ENCODE measurements at places on chromosomes 3 and 15.

DNA sequence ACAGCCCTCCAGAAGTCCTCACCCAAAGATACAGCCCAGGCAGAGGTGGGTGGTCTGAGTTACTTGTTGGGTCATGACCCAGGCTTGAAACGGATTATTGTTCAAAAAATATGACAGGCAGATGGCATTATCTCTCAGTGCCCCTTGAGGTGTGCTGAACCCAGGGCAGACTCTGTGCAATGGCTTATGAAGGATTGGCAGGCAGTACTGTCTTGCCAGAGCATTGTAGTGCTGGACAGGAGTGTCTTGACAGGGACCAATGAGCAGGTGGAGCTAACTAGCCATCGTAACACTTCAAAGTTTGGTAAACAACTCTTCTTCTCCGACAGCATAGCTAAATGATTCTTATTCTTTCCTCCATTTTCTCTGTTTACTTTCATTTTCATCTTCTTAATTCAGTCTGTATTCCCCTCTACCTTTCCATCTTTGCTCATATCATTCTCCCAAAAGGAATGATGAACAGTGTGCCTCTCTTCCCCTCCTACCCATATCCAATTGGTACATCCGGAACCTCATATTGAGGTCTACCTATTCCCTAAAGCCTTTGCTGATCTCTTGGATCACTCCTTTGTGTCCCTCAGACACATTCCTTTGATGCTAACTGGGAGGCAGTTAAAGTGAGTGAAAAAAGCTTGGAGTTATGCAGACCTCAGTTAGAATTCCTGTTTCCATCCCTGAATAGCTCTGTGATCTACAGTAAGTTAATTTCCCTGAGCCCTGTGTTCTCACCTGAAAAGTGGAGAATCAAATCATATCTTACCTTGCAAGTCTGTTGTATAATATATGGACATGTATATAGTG, 2.6 kb upstream of the IL20RB start:
- no peak for DNase-seq

- no peak for DNase-seq
Measured at GRCh38 chr3:164371681-164372080, 706.6 kb downstream of the SI start.

DNA sequence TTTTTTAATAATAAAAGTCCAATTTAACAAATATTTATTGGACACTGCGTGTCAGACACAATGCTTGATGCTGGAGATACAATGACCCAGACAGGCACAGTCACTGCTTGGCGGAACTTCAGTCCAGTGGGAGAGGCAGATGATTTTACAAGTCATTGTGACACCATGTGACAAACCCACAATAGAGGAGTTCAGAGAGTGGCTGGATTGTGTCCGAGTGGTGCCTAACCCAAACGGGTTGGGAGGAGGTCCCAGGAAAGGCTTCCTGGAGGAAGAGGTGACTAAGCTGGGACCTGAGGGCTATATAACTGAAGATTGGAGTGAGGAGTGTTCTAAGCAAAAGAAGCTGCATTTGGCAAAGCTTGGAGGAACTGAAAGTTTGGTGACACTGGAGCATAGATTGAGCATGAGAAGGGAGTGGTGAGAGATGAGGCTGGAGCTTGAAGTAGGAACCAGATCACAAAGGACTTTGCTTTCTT, 41.4 kb downstream of the CRTC3 start:
- DNase-seq = no peak

DNA sequence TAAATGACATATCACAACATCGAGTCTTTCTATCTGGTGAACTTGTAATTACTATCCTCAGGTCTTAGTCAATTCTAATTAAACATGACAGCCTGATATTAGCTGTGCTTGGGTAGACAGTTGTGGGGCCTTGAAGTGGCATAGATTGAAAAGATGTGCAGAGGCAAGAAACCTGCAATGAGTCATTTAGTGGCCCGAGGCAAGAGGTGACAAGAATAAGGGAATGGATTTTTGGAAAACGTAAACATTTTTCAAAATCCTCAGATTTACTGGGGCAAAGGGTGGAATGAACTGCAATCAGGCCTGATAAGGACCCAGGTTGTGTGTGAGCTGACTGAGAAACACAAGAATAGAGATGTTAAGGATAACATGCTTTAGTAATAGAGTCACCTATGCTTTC, 29.5 kb upstream of the ULK4 start:
- DNase-seq = no peak

GRCh38 chr15:100438570-100438969, 90.2 kb downstream of the CERS3 start:
- DNase-seq = no peak

- no peak for DNase-seq
Measured at GRCh38 chr3:168645180-168645579, 549.5 kb upstream of the GOLIM4 start.

- DNase-seq = no peak
Measured at GRCh38 chr3:113166719-113167492, 44.5 kb upstream of the BOC start.

- DNase-seq = no peak
Measured at GRCh38 chr15:38687340-38687739, 122.7 kb upstream of the RASGRP1 start.

DNA sequence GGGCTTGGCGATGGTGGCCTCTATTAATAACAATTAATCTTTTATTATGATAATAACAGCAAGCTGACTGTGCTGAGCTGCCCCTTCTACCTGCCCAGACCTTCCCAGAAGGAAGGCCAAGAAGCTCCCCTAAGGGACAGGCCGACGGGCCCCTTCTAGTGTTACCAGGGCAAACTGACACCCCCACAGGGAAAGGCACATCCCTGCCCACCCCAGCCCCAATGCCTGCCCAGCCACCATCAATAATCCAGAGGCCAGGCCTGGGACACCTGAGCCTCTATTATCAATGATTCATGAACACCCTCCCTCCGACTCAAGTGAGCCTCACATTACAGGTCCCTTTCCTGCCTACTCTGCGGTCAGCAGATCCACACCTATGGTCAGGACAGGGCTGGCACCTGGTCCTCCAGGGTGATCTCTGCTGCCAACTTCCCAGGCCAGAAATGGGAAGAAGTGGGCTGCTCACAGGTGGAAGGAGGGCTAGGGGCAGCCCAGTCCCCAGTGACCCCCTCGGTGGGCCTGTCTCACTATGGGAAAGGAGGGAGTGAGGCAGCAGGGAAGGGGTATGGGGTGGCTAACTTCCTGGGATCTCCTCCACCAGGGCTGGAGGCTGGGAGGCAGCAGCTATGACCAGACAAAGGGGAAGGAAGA, 1.8 kb downstream of the TWF2 start:
- DNase-seq = no peak

GRCh38 chr15:72092006-72092405, 25.9 kb downstream of the MYO9A start:
- no peak for DNase-seq

GRCh38 chr3:71111784-71112440, 471.6 kb downstream of the FOXP1 start:
- no peak for DNase-seq

DNA sequence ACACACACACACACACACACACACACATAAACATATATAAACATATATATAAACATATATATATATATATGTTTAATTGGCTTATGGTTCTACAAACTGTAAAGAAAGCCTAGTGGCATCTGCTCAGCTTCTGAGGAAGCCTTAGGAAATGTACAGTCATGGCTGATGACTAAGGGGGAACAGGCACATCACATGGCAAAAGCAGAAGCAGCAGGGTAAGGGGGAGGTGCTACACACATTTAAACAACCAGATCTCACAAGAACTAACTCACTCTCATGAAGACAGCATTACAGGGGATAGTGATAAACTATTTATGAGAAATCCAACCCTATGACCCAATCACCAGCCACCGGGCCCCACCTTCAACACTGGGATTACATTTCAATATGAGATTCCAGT, 922.9 kb downstream of the SI start:
- DNase-seq = no peak

DNA sequence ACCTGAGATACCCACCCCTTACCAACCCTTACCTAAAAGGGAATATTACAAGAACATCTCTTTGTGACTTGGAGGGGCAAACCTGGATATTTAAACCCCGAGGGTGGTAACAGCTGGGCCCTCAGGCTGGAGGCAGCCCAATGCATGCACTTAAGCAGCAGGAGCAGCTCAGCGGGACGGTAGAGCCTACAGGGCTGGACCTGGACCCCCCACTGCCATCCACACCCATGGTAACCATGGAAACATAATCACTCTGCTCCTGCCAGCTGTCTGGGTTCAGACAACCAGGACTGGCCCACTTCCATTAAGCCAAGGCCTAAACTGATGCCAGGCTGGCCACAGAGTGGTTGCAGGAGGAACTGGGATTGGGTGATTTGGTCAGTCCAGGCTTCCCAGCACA, 52.8 kb downstream of the ETFA start:
- no peak for DNase-seq

- no peak for DNase-seq
Measured at GRCh38 chr3:56413911-56414310, 54.4 kb downstream of the ERC2 start.

- DNase-seq = no peak
Measured at GRCh38 chr3:150124142-150124541, 153.4 kb upstream of the PFN2 start.

DNA sequence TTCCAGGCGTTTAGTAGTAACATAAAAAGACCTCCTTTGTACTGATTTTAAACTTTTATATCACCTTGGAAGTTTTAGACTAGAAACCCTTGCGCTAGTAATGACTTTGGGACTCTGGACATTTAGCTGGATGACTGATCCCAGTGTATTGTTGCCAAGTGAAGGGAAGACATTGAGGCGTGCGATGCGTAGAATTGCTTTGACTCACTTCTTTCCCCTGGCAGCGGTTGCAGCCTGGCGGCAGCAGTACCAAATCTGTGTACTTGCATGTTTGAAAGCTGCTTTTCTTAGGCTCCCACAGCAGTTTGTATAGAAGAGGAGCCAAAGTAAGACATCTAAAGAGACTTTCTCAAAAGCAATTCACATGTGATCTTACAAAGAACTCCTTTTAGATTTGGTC, 151.6 kb downstream of the BBX start:
- no peak for DNase-seq

GRCh38 chr3:172448661-172449465, 607 bp upstream of the GHSR start:
- no peak for DNase-seq

- no peak for DNase-seq
Measured at GRCh38 chr3:193784822-193785221, 191.8 kb downstream of the OPA1 start.

GRCh38 chr3:37993460-37993819, 2.9 kb downstream of the VILL start:
- DNase-seq = no peak

DNA sequence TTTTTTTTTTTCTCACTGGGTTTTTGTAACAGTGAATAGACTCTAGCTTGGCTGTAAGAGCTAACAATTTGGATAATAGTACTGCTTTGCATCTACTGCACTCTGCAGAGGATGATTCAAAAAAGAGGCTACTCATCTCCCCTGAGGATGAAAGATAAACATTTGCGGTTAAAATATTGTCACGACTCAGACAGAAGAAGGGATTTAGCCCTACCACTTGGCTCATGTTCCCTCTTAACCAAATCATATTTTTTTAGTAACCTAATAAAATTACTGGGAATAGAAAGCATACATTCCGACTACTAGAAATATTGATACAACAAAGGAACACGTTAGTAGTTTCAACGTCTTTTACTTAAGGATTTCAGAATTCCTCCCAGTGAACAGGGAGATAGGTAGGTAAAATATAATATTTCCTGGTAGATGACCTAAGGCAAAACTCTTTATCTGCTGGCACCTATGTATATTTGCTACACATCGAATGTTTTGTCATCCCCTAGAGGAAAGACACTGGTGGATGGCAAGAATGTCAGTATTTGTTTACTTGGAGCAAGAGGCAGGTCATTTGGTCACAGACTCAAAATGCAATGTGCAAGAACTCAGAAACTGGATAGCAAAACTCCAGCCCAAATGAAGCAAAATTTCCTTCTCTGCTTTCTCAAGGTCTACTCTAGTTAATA, 110.8 kb downstream of the GREM1 start:
- DNase-seq = no peak

GRCh38 chr3:65732051-65732935, 306.4 kb downstream of the MAGI1 start:
- DNase-seq = no peak

DNA sequence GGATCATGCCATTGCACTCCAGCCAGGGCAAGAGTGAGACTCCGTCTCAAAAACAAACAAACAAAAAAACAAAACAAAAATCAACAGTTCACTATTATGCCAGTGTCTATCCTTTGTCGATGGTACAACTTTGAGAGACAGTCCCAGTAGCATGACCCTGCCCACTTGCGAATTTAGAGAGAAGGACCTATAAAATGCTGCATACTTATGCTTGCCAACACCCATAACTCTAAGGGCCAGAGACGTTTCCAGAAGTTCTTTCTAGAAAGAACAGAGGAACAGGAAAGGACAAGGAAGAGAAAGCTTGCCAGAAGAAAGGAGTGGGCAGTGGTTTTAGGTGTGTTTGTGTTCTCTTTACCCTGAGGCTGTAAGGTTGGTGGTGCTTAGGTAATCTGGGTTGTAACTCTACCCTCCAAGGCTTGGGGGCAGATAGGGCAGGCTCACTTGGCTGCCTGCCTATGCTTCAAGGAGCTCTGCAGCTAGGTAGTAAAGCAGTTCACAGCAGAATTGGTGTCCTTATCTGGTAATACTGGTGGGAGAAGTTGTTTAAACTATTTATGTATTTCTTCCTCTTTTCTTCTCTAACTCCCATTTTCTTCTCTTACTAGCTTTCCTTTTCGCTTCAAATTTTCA, 50.6 kb upstream of the SPPL2A start:
- no peak for DNase-seq

DNA sequence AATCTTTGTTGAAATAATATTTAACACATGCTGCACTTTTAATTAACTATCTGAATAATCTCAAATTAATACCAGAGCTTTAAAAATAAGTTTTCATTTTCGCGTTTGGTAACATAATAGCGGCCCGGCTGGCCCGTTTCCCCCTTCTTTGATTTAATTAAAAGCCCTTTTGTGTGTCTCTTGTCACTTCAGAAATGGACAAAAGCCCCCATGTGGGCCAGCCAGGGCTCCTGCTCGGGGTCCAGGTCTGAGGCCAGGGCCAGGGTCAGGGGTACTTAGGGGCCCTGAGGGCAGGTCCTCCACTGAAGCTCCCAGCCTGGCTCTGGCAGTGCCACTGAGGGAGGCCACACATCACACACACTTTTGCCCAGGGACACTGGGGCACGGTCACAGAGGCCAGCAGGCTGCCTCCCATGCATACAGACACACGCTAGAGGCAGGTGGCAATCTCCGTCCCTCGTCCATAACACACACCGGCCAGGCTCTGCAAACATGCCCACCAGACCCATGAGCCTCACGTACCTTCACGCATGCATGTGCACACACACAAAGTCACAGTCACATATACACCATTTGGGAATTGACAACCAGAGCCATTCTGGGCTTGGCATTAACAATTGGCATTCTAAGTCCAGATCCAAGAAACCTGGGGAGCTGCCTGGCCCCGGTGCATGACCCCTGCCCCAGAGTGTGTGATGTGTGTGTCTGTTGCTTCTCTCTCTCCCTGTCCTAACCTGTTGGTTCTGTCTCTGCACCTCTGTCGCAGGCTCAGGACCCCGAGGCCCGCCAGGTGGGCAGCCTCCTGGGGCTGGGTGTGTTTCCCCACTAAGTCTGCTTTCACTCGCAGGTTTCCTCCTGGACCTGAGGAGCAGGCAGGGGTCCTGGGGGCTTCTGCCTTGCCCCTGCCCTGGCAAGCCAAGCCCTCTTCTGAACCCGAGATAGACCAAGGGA, 38.5 kb downstream of the DNAJB8 start:
- no peak for DNase-seq
